ENCODE measurements at places on chromosomes 12 and 14. TPM values are rescaled to one million over a fixed set of nuclear protein-coding genes. Genes with fewer than 3 reads are reported as not detected.

RNASE7 gene
- not detected for total RNA-seq

DDHD1 gene
- total RNA-seq, result 9.0 TPM

RPL6 gene
- total RNA-seq, result 1,460 TPM

RPS6KA5 gene
- total RNA-seq, result 6.0 TPM

MGST1 gene
- total RNA-seq, result 122 TPM

DNA sequence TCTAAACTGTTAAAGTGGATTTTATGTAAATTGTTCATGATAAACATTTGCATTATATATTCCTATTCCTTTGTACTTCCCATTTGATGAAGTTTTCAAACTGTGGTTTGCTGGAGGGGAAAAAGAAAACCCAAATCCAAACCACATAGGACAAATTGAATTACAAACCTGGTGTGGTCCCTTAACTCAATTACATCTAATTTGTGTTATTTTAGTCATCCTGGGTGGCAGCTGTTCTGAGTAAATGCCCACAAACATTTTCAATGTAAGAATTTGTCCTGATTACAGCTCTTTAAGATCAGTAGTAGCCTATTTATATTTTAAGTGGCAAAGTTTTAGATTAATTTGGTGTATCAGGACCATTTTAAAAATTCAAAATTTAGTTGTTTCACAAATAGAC lies 153.9 kb downstream of the RAD51B start:
- no peak for DNase-seq
- H3K27ac ChIP-seq, result no peak overlapping the region
- no peaks in the 10 kb centered on the region for H3K36me3 ChIP-seq
- no peak overlapping the region for H3K4me3 ChIP-seq
- no peaks in the 10 kb centered on the region for H3K27me3 ChIP-seq

DNA sequence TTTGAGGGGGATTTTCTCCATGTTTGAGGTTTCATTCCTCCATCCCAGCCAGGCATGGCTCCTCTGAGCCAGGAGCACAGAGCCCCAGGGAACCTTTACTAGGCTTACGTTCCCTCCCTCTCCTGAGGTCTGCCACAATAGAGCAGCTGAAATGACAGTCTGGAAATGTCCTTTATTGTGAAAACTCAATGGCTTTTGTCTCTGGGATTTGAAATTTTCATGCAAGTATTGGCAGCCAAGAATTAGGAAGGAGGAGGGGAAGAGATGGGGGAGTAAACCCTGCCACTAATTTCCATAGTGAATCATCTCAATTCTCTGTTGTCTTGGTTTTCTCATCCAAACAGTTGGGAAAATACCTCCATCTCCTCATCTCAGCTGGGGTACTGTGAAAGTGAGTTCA lies 2.6 kb upstream of the PLEKHG3 start:
- H3K4me3 ChIP-seq, result no peak overlapping the region
- H3K27ac ChIP-seq, result no peak overlapping the region
- no peaks in the 10 kb centered on the region for H3K27me3 ChIP-seq
- peaks cover 28% of the 10 kb centered on the region for H3K4me1 ChIP-seq
- no peak for DNase-seq
- no peaks in the 10 kb centered on the region for H3K36me3 ChIP-seq

GRCh38 chr12:94059394-94060368 lies 88.7 kb upstream of the PLXNC1 start:
- H3K4me1 ChIP-seq, result peaks cover 21% of the 10 kb centered on the region
- H3K4me3 ChIP-seq, result no peak overlapping the region
- no peaks in the 10 kb centered on the region for H3K27me3 ChIP-seq
- no peaks in the 10 kb centered on the region for H3K36me3 ChIP-seq
- no peak for DNase-seq

GRCh38 chr14:51939226-51939625 lies 50.1 kb upstream of the RTRAF start:
- no peak overlapping the region for H3K27ac ChIP-seq
- H3K4me3 ChIP-seq, result no peak overlapping the region
- H3K36me3 ChIP-seq, result no peaks in the 10 kb centered on the region

- peaks cover 7% of the 10 kb centered on the region for H3K4me1 ChIP-seq
- peak; percentile 52 for DNase-seq
- no peaks in the 10 kb centered on the region for H3K36me3 ChIP-seq
Observed at GRCh38 chr12:34345801-34346200, 323.5 kb downstream of the ALG10 start.

DNA sequence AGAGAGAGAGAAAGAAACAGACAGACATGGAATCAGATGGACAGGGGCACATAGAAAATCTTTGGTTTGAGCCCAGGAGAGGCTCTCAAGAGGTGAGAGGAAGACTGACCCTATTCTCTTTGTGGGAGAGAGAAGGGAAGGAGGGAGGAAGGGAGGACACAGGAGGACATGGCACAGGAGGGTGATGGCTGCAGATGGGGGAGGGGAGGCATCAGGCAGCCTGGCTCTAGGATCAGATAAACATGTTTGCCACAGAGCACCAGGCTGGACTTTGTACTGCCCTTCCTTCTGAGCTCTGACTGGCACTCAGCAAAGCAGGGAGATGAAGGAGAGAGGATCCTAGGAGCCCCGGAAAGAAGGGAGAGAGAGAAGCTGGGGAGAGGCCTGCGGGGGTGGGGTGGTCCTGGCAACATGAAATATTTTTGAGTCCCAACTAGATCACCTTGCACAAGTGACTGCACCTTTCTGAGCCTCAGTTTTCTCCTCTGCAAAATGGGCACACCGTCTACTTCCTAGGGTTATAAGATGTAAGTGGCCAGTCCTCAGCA lies 6.1 kb downstream of the HNF1A start:
- H3K4me1 ChIP-seq, result peaks cover 42% of the 10 kb centered on the region
- DNase-seq, result peak; percentile 79

- peak overlapping the region; percentile 16 for H3K27ac ChIP-seq
- no peak overlapping the region for H3K4me3 ChIP-seq
Observed at GRCh38 chr14:75223664-75224154, 47.3 kb upstream of the TMED10 start.

DNA sequence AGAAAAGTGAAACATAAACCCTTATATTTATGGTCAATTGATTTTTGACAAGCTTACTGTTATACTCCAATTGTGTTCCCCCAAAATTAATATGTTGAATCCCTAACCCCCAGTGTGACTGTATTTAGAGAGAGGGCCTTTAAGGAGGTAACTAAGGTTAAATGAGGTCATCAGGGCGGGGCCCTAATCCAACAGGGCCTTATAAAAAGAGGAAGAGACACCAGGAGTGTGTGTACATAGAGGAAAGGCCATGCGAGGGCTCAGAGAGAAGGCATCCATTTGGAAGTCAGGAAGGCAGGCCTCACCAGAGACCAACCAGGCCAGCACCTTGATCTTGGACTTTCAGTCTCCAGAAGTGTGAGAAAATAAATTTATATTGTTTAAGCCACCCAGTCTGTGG lies 6.5 kb upstream of the VTI1B start:
- no peaks in the 10 kb centered on the region for H3K4me1 ChIP-seq
- H3K27me3 ChIP-seq, result no peaks in the 10 kb centered on the region
- H3K27ac ChIP-seq, result no peak overlapping the region
- H3K4me3 ChIP-seq, result no peak overlapping the region
- DNase-seq, result no peak

DNA sequence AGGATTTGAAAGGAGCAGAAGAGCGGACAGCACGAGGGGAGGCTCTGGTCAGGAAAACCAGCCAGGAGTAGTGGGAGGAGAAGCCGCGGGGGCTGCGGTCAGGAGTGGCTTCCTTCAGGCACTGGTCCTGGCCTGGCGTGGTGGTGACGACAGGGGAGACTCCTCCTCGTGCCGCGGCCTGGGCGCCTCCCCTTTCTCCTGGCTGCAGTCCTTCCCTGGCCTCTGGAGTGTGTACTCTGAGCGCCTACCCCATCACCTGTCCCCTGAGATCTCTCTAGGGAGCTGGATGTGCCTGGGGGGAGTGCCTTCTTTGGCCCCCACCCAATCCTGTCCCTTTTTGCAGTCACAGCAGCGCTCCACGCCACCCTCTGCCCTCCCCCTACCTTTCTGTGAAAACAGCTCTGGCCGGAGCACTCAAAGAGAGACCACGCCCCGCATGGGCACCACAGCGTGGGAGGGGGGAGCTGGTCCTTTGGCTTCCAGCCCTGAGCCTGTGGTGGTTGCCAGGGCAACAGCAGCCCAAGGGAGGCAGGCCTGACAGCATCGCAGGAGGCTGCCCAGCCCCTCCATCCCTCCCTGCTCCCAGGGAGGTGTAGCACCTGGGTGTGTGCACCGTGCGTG lies 125.9 kb downstream of the CALM1 start:
- H3K27me3 ChIP-seq, result no peaks in the 10 kb centered on the region
- H3K4me1 ChIP-seq, result peaks cover 13% of the 10 kb centered on the region
- H3K27ac ChIP-seq, result no peak overlapping the region
- H3K4me3 ChIP-seq, result no peak overlapping the region
- DNase-seq, result no peak
- H3K36me3 ChIP-seq, result no peaks in the 10 kb centered on the region

DNA sequence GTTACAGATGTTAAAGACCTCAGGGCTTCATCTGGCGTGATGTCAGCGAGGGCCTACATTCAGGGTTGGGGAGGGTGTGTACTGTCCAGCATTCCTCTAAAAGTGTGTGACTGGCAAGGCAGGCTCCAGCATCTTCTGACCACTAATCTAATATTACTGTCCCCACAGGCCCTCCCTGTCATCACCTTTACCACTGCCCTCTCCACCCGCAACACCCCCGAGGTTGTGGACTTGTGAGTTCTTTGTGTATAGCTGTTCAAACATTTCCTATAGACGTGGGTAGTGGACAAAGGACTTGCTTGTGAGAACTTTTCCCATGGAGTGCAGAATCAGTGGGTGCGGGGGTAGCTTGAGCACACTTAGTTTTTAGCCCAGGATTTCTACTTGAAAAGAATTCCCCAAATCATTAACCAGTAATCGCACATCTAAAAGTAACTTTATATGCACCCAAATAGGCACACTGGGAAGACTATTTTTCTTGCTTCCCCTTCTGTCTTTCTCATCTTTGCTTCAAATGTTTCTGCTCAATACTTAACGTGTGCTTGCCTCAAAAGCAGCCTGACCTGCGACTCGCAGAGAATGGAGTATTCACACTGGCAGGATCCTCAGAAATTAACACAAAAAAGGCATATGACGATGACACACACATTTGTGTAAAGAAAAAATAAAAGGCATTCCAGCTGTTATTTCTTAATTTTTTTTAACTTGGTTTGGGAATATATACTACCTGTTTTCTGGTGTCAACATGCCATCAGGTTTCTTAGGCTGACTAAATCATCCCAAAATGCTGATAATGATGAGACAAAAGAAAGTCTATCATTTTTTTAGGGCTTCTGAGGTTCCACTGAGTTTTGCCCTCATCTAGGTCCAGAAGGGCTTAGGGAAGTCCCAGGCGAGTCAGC lies 158.4 kb upstream of the HIF1A start:
- H3K36me3 ChIP-seq, result no peaks in the 10 kb centered on the region
- DNase-seq, result peak; percentile 51
- peak overlapping the region; percentile 99 for H3K27ac ChIP-seq
- no peaks in the 10 kb centered on the region for H3K27me3 ChIP-seq
- peaks cover 45% of the 10 kb centered on the region for H3K4me1 ChIP-seq
